ENCODE measurements at places on chromosomes 5 and 9.

DNA sequence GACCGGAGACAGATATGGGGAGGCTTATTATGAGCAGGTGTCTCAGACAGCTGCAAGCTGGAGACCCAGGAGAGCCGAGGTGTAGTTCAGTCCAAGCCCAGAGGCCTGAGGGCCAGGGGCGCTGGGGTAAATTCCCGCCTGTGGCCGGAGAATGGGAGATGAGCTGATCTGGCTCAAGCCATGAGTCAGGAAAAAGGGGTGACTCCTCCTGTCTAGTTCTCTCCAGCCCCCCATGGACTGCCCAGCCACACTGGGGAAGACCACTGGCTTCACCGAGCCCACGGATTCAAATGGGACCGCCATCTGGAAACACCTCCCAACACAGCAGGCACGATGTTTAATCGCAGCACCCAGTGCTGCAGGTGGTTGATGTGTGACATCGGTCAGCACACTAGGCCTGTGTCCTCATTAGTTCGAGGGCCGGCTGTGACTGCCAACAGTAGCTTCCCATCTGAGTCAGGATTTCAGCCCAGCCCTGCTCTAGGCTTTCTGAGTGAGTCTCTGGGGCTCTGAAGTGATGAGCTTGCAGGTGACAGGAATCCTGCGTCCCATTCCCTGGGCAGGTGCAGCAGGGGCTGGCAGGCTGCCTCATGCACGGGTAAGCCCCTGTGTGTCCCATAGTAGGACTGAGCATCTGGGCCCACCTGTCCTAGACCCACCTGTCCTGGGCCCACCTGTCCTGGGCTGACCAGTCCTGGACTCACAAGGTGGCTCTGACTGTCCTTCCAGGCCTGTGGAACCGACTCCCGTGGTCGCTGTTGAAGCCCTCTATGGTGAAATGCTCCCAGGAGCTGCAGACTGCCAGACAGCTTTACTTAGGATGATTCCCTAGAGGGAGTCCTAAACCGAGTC is 49.7 kb downstream of the AHRR start:
- no peak for DNase-seq

- no peak for DNase-seq
Measured at GRCh38 chr5:110262749-110263148, 463.7 kb downstream of the TMEM232 start.

- no peak for DNase-seq
Measured at GRCh38 chr5:149094996-149095395, 32.1 kb upstream of the SH3TC2 start.

DNA sequence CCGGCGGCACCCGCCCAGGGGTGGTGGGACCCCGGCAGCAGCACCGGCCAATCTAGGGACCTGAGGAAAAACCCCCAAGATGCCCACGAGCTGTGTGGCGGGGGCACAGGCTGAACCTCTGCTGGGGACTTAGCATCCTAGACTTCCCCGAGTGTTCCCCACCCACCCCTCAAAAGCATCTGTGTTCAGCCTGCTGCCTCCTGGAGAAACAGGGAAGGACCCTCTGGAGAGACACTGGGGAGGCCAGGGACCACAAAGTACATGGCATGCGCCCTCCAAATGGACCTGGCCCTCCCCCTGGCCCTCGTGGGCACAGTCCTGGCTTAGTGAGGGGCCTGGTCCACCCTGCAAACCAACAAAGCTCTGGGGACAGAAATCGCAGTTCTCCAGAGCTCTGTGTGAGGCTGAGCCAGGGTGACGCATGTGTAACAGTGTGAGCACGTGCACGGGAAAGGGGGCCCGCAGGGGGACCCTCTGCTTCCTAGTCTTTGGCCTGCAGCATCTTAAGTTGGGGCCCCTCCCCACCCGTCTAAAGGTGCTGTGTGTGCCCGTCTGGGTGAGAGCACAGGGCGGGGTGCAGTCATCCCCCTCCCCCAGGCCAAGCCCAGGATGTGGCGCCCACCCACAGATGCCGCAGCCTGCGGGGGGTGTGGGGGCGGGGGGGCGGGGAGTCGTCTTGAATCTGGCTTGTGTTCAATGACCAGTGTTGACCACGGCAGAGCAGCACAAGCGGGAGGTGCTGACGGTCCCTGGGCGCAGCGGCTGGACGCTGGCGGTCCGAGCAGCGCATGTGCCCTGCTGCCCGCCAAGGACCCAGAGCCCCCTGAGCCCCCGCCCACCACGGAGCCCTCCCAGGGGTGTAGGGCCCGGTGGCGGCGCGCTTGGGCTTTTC is 672 bp upstream of the KCNT1 start:
- no peak for DNase-seq

Measured in cortex of kidney (tissue), 1 donor.